ENCODE measurements at places on chromosomes 3 and 15. TPM values are rescaled to one million over a fixed set of nuclear protein-coding genes. Genes with fewer than 3 reads are reported as not detected.

GRCh38 chr3:47612879-47613278, 34.2 kb upstream of the CSPG5 start:
- no peak for DNase-seq

GRCh38 chr3:85050821-85051220, 92.0 kb downstream of the CADM2 start:
- no peak for DNase-seq

DNA sequence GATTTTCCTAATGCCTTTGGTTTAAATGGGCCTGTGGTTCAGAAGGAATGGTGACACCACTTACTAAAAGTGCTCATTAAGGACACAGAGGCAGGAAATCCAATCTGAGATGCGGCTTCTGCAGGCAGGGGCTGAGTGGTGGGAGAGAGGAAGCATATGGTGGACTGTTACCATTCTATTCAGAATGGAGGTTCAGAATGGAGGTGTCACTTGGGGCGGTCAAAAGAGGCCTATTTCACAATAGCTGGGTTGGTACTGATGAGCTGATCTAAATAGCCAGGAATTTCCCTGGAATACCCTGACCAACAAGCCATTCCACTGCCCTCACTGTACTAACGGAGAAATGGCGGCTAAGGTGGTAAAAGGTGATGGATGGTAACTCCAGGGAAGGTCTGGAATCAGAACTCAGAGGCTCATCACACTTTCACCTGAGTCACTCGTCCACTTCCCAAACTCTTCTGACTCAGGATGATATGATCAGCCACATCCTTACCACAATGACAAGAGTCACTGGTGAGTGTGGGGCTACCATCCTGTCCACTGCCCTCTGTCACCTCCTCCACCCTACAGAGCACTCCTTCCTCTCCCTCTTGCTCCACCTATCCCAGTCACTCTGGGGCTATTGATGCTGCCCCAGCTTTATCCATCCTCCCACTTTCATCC, 15.7 kb downstream of the RFT1 start:
- DNase-seq: no peak

DNA sequence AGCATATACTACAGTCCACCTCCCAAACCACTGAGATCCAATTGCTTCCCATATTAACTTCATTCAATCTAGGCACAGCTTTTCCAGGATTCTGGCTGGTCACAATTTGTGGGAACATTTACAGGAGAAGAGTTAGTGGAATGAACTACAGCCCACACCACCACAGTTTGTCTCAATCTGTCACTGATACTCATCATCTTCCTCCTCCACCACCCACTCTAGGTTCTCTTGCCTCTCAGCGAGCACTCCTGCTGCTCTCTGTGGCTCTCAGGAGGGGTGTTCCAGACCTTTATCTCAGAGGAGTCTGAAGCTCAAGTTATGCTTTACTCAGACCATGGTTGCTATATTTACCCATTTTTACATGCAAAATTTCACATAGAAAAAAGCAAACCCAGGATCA, 25.9 kb upstream of the PLA2G4D start:
- no peak for DNase-seq

DNA sequence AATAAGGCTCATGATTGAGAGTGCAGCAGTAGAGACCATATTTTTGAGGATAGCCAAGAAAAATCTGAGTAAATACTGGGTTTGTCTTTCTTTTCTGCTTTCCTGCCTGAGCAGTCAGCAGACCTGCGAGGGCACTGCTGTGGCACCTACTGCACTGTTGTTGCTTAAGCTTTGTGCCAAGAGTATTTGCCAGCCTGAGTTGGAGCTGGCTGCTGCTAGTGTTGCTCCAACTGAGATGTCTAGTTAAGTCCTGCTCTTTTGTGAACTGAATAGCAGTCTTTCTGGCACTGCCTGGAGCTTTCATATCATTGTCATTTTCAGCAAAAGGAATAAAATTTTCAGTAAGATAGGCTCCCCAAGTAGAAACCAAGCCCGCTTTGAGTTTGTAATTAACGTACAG, 214.5 kb upstream of the P2RY1 start:
- no peak for DNase-seq

The MAPKBP1 gene
- 54.6 TPM for total RNA-seq

The SLC28A2 gene
- not detected for total RNA-seq
